Anterior cingulate cortex (tissue), 58 donors: ENCODE measurements at places on chromosomes 11 and 22.
A peak's percentile ranks its signal among the peaks of the same experiment; 100 is the strongest.

- no peak for DNase-seq
Measured at GRCh38 chr11:70509476-70509875, 111.1 kb downstream of the CTTN start.

GRCh38 chr22:47205081-47205491 lies 442.6 kb downstream of the TBC1D22A start:
- no peak for DNase-seq

- no peak for DNase-seq
Measured at GRCh38 chr11:19323502-19323901, 82.8 kb upstream of the E2F8 start.

DNA sequence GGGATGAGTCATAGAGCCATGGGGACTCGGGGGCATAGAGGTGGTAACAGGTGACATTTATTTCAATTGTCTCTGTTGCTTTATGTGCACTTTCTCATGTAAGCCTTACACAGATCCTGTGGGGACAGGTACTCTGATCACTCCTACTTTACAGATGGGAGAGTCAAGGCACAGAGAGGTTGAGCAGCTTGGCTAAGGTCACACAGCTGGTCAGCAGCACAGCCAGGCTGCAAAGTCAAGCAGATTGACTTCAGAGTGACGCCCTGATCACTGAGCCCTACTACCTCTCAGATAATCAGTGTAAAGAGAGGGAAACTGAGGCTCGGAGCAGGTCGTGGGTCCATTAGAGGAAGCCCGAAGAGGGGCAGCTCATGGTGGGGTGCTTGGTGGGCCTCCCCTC lies 3.5 kb downstream of the TMPRSS6 start:
- no peak for DNase-seq

DNA sequence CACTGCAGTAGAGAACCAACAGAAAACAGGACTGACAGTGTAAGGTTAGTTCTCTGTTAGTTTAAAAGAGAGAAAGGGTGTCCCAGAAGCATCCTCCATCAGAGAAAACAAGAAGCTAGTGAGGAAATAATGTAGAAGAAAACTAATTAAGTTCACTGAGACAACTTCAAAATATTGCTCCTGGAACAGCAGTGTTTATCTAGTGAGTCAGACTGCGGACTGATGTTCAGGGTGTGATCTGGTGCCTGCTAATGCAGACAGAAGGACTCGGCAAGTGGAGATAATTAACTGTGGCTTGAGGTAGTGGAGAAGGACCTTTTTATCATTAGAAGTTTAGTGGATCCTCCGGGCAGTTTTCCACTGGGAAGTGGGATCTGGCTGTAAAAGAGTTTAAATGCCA lies 55.4 kb downstream of the CDON start:
- no peak for DNase-seq

DNA sequence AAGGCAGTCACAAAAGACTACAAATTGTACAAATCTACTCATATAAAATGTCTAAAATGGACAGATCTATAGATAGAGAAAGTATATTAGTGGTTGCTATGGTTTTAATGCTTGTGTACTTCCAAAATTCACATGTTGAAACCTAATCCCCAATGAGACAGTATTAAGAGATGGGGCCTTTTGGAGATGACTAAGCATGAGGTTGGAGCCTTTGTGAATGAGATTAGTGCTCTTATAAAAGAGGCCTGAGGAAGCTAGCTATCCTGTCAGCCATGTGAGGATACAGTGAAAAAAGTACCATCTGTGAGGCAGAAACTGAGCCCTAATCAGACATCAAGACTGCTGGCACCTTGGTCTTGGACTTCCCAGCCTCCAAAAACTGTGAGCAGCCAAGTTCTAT lies 82.6 kb downstream of the CYP2R1 start:
- no peak for DNase-seq

DNA sequence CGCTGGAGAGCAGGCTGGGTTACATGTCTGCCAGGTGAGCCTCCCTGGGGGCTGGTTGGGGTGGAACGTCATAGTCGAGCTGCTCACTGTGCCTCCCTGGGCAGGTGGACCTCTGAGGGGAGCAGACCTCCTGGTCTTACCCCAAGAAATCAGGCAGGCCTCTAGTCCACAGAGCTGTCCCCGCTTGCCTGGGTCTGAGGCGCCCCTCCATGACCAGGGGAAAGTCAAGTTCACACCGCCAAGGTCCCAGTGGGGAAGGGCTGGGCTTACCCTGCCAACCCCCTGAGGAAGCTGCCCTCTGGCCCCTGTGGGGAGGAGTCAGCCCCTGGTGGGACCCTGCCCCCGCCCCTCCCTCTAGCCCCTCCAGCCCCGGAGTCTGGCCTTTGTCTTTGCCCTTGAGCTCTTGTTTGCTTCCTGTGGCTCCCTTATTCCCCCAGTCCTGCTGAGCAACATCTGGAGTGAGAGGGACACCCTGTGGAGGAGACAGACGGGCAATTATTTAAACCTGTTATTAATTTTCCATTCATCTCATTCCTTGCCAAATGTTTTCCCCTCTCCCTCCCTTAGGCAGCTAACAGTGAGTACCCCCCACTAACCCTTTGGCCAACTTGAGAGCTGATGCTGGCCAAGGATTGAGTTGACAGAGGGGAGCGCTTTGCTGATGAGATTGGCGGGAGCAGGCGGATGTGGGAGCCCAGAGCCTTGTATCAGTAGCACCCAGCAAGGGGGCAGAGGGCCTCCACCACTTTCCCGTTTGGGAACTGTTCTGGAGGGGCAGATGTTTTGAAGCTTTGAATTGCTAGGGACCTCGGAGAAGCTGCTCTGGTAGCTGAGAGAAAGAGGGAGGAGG lies 83.4 kb downstream of the CEP164 start:
- DNase-seq = no peak

GRCh38 chr11:6234387-6235107 lies at the start of gene FHIP1B:
Gene FHIP1B, minus strand, starts transcription at chr11:6234636. Its CDS starts 10,120 bp downstream, at chr11:6224516.
- peak; percentile 98 for DNase-seq

DNA sequence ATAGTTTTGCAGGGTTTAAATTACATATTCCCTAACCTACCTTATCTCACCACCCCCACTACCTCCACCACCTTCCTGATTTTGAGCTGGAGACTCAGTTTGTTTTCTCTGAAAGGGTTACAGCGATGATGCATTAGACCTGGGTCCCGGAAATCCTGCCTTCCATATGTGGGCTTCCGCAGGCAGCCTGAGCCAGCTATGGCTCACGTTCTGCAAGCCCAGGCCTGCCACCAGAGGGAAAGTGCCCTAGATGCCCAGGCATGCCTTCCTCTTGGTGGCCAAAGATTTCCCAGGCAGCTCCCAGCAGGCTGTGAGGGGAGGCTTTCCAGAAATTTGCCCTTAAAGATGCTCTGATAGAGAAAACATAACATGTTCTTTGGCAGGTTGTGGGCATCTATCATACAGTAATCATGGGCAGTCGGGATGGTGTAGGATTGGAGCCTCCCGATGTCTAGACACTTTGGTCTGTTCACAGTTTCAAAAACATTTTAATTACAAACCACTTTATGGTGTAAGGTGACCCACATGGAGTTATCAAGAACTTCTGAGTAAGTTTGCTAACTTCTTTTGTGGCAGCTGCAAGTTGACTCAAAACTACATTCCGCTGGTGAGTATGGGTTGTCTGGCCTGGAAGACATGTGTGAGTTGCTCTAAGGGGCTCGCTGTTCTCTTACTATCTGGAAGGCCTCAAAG lies 79.3 kb downstream of the MICAL2 start:
- no peak for DNase-seq

DNA sequence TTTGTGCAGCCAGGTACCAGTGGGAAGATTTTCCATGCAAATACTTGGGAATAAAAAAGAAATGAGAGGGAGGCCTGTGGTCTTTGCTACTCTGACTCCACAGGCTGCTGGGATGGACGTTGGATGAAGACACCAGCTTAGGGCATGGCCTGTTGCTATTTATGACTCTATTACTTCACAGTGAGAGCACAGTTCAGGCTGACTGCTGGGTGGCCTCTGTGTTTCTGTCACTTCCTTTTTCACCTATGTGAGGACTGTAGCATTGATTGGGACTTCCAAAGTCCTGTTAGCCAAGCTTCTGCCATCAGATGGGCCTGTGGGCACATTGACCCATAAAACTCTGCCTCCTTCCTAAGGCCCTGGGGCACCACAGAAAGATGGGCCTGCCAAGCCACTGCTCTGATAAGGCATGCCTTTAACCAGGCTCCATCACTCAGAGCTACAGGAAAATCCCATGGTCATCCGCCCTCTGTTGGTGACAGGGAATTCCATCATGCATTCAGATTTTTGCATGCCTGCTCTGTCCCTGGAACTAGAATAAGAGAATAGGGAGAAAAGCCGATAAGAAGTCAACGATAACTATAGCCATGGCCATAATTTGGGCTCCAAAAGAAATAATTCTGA lies 64.6 kb downstream of the KCNJ1 start:
- no peak for DNase-seq

GRCh38 chr11:47406896-47407745 lies 1.3 kb upstream of the SLC39A13 start:
- no peak for DNase-seq

- peak; percentile 45 for DNase-seq
Measured at GRCh38 chr22:41939981-41940831, 6.7 kb downstream of the CENPM start.

DNA sequence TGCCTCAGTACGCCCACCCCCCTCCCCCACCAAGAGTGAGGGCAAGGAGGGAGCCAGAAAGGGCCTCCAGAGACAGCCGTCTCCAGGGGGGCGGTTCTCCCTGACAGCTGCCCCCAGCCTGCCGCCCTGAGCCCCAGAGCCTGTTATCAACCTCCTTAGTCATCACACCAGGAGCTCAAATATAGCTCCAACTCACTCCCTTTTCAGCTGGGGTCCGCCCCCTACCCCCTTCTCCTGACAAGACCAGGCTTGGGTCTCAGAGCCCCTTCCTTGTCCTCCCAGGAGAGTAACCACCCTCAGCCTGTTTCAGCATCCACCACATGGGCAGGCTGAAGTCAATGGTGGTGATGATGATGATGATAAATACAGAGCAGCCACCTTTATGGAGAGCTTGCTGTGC lies 2.5 kb upstream of the INPP5J start:
- no peak for DNase-seq

- DNase-seq = no peak
Measured at GRCh38 chr22:48181263-48181955, 1419.0 kb downstream of the TBC1D22A start.

GRCh38 chr11:110860461-110860860 lies 148.2 kb upstream of the ARHGAP20 start:
- DNase-seq = no peak

- DNase-seq = no peak
Measured at GRCh38 chr11:36088266-36088972, 144.6 kb downstream of the LDLRAD3 start.

- DNase-seq = no peak
Measured at GRCh38 chr11:44066732-44067141, 667 bp downstream of the ACCS start.

GRCh38 chr11:127109796-127110480 lies 109.4 kb upstream of the KIRREL3 start:
- no peak for DNase-seq

DNA sequence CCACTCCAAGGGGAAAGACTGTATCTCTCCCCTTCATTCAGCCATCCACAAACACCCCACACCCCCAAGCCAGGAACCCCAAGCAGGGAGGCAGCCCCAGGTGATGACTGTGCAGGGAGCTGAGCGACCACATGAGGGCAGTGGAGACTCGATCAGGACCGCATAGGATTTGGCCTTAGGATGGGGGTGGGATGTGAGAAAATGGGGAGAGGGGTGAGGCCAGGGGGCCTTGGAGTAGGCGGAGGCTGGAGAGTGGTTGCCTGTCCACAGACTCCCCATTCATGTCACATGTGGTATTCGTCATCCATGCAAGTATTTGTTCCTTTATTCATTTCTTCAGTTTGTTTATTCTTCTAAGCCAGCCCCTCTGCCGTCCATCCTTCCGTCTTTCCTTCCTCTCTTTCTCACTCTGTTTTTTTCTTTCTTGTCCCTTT lies 2.7 kb upstream of the RHOD start:
- peak; percentile 12 for DNase-seq

GRCh38 chr11:115958089-115959000 lies 454.1 kb upstream of the CADM1 start:
- no peak for DNase-seq

DNA sequence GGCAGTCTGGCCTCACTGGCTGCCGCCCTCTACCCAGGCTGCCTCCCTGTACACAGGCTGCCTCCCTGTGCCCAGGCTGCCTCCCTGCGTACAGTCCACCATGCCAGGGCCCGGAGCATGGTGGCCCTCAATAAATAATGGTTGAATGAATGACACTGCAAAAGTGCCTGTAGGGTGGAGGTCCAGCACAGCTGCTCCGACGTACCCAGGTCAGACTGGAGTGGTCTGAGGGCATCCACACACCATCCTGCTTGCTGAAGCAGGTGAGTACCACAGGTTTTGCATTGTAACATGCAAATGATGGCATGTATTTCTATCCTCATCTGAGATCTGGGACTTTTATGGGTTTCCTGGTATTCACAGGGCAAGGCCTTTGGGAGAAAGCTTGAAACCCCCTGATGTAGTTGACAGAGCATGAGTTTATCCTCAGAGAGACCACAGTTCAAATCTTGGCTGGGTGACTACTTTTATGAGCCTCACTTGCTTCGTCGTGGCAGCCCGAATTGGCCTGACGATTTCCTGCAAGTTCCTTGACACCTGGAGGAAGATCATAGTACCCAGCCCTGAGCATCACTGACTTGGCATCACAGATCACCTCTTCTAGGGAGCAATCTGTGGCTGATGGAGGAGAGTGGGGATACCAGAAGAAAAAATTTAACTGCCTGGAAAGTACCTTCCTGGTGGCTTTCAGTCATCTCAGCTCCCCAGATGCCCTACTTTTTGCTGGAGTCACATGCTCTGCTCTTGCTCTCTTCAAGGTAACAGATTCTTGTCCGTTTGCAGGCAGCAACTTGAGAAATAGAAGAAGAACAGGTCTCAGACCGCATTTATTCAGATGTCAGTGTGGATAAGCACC lies 16.0 kb upstream of the CYB5R3 start:
- DNase-seq = no peak

DNA sequence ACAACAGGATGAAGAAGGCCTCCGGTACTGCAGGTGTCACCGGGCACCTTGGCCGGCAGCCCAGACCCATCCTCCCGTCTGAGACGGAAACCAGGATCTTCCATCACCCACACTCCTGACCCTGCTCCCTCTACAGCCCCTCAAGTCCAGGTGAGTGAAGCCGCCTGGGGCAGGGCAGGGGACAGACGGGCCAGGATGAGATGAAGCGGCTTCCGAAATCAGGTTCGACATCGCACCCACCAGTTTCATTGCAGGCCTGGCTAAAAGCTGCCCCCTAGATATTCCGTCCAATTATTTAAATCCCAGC lies 639.1 kb downstream of the TBC1D22A start:
- DNase-seq = no peak
